Fibroblast of skin of right quadriceps (primary cell): ENCODE measurements at places on chromosomes 12 and 14.

GRCh38 chr12:6069437-6070093, 54.9 kb downstream of the VWF start:
- DNase-seq = peak; percentile 98

DNA sequence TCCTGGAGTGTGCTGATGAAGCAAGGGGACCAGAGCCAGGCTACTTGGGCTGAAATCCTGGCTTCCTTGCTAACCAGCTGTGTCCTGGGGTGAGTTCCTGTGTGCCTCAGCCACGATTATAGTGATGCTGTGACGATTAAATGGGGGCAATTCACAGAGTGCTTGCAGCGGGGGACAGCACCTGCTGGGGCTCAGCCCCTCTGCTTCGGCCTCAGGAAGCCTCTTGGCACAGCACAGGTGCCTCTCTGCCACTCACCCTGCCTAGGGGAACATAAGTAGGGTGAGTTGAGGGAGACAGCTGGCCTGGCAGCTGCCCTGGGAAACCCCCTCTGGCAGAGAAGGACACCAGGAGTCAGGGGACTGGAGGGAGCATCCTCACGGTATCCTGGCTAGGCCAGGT, 9.4 kb downstream of the KRT80 start:
- no peak for DNase-seq

- peak; percentile 66 for DNase-seq
Measured at GRCh38 chr12:50057000-50057841, at the start of gene ASIC1. TSS of gene ASIC1 (plus strand) at chr12:50057596. CDS start at chr12:50058767, 1,171 bp downstream.

GRCh38 chr14:69882116-69882864, 3.1 kb downstream of the SMOC1 start:
- DNase-seq = no peak

- peak; percentile 90 for DNase-seq
Measured at GRCh38 chr14:95519699-95520098, 3.2 kb upstream of the SYNE3 start.

GRCh38 chr14:56199095-56199981, 81.1 kb downstream of the PELI2 start:
- DNase-seq = peak; percentile 94

DNA sequence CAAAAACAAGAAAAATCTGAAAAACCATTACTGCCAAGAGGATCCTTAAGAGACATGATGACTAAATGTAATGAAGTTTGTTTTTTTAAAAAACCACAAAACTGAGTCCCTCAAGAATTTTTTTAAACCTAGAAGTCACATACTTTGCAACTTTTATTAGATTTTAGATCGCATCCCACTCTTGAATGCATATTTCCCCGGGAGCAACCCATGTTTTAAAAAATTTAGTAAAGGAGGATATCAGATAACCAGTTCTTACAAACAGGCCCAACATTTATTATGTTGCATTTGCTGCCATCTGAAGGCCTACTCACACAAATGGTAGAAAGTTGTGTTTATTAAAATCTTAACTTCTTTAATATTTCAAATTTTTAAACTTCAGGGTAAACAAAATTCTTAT, 44.3 kb upstream of the CCT2 start:
- peak; percentile 83 for DNase-seq

DNA sequence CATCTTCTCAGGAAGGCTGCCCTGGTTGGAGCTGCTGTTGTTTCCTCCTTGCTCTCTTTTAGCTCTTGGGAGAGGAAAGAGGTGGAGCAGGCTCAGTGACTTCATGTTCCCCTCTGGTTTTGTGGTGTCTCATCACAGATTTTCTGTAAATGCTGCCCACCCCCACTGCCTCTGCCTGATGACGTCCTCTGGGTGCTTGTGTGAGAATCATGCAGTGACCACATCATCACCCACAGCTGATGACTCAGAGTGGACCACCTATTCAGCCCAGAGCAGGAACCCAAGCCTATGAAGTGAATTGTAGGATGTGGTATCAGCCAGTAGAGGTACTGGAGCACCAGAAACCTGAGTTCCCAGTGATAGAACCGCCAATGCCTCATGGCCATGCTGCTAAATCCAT, at the start of gene GZMB:
TSS of gene GZMB (minus strand) at position 33 of the 400 bp plus-strand sequence. CDS start at position 3, 30 bp downstream.
- no peak for DNase-seq

GRCh38 chr12:92546635-92547348, 156.0 kb upstream of the PLEKHG7 start:
- DNase-seq = no peak

DNA sequence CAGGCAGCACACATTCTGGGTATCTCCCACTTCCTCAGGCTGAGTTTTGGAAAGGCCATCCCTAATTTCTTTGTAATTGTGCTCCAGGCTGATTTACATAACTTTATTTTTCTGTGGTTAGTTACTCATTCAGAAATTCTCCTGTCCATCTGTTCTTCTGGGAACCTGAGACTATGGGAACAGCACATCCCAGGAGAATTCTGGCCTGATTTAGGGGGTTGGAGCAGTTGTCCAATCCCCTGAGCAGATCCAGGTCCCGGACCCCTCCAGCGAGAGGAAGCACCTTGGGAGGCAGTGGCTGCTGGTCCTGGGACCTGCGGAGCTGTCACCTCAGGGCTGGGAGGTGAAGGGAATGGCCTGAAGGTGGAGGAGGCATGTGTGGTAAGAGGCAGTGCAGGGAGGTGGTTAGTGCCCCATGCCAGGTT, 40.4 kb downstream of the TSPAN9 start:
- peak; percentile 88 for DNase-seq

- DNase-seq = peak; percentile 83
Measured at GRCh38 chr12:90978117-90978770, 23.3 kb upstream of the CCER1 start.

DNA sequence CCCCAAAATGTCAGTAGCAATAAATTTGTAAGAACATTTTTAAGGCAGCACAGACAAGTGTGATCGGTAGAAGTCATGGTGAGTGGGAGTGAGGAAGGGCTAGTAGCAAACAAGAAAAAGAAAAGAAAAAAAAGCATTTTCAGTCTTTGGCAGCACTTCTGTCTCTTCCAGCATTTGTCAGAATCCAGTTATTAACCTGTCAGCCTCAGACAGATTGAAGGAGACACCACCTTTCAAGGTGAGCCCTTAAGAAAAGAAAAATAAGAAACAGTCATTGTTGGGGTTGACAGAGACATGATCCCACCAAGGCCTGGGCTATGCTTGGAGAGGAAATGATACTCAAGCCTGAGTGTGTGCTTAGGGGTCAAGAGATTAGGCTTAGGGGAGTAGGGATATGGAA, 947.4 kb downstream of the NRXN3 start:
- no peak for DNase-seq

DNA sequence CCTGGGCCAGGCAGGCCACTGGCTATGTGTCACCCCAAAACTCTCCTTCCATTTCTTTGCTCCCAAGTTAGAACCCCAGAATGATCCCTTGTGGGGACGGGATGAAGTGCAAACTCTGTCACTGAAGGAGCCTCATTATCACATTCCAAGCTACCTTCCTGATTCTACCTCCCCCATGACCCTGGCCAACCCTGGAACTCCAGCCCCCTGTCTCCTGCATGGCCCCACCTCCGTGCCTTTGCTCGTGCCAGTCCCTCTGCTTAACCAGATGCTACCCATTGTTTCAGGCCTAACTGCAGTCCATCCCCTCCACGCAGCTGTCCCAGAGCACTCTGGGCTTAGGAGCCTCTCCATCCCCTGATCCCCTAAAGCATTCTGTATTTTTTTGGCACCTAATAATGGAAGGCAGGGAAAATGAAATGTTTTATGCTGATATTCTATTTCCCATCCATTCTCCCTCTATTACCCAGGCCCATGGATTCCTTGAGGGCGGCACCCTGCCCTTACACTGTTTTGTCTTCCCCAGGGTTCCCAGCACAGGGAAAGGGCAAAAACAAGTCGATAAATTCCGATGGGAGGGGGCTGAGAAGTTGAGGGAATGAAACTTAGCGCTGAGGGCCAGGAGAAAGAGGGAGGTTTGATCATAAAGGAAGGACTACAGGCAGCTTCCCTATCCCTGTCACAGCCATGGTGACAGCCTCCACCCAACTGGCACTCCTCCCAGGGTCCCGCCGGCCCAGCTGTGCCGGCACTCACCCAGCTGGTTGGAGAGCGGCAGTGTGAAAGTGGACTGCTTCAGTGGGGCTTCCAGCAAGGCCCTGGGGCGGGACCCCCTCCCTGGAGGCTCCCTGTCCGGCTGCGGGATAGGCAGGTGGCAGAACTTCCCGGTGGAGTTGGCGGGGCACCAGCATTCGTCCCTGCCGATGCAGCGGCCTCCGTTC, 58.1 kb downstream of the ISCA2 start:
- DNase-seq = no peak

DNA sequence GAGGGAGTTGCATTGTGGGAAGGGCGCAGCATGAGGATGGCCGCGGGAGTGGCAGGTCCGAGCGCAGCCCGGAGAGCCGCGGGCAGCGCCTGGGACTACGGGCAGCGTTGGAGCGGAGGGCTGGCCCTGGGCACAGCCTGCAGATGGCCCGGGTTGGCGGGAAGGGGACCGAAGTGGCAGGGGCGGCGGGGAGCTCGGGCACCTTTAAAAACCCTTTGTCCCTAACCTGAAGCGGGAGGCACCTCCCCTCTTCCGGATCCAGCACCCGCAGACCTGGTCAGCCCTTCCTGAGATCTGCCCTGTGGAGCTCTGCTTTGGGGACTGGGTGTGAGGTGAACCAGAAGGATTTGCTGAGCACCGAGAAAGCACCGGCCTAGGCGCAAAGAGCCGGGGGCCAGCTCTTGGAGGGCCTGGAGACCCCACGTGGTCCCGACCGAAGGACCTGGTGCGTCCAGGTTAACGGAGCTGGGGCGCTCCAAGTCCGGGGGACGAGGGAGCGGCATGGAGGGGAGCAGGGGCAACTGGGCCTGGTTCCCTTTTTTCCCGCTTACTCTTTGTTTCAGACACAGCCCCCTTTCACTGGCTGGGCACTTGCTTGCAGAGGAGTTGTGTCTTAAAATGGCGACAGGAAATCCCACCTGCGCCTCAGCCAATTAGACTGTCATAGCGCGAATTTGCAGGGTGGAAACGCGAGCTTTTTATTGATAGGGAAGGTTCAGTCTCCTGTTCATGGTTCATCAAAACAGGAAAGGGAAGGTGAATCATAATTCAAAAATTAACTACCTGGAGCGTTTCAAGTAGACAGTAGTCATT, 792 bp upstream of the SLC38A1 start:
- DNase-seq = no peak

DNA sequence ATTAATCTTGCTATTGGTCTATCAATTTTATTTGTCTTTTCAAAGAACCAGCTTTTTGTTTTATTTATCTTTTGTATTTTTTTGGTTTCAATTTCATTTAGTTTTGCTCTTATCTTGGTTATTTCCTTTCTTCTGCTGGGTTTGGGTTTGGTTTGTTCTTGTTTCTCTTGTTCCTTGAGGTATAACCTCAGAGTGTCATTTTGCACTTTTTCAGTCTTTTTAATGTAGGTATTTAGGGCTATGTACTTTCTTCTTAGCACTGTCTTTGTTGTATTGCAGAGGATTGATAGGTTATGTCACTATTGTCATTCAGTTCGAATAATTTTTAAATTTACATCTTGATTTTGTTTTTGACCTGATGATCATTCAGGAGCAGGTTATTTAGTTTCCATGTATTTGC, 92.7 kb upstream of the DCD start:
- DNase-seq = no peak

GRCh38 chr12:131755305-131756113, 44.6 kb downstream of the SFSWAP start:
- peak; percentile 6 for DNase-seq

DNA sequence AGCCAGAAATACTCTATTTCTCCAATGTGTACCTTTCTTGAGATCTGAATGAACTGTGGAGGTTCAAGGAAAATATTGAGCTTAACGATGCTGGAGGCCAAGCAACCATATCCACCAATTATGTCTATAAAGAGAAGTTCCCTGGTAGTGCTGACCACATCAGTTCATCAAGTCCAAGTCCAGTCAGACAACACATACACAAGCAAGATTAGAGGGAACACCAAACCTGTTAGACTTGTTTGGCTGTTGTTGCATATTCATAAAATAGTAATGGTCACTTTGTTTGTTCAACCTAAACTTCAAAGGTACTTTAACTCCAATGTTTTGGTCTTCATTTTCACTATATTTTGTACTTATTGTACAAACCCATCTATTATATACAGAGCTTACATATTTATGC, 81.6 kb downstream of the LMO3 start:
- DNase-seq = no peak

- DNase-seq = no peak
Measured at GRCh38 chr14:93019970-93020369, 95.8 kb downstream of the ITPK1 start.

- DNase-seq = peak; percentile 64
Measured at GRCh38 chr14:54893151-54893760, 9.4 kb downstream of the GCH1 start.

GRCh38 chr12:122527478-122527944, 462 bp downstream of the KNTC1 start:
- DNase-seq = peak; percentile 10

- peak; percentile 72 for DNase-seq
Measured at GRCh38 chr14:104680806-104681688, 8.4 kb upstream of the INF2 start.

DNA sequence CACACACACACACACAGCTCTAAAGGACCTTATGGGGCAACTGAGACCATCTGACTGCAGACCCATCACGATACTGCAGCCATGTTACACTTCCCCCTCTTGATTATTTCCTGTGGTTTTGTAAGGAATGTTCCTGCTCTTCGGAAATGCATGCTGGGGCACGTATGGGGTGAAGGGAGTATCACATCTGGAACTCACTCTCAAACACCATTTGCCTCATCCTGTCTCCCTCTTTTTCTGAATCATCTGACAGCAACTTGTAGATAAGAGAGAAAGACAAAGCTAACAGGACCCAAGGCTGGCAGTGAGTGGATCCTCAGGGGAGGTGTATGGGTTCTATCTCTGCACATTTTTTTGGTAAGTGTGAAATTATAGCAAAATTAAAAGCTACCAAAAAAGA, 50.3 kb downstream of the RIMBP2 start:
- peak; percentile 2 for DNase-seq

GRCh38 chr14:49853158-49853477, 530 bp upstream of the NEMF start:
- DNase-seq = no peak

DNA sequence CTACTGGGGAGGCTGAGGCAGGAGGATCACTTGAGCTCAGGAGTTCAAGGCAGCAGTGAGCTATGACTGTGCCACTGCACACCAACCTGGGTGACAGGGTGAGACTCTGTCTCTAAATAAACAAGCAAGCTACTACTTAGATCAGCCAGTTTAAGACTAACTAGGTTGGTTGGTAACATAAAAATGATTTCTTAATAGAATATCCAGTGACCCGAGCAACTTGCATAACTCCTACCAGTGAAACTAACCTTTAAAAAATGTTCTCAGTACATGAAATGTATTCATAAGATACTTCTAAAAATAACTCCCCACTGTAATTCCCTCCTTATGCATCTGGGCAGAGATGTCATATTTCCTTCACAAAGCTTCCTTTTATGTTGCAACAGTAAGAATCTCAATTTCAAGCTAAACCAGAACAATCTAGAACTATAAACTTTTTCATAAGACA, 15.9 kb downstream of the TAOK3 start:
- DNase-seq = peak; percentile 89

DNA sequence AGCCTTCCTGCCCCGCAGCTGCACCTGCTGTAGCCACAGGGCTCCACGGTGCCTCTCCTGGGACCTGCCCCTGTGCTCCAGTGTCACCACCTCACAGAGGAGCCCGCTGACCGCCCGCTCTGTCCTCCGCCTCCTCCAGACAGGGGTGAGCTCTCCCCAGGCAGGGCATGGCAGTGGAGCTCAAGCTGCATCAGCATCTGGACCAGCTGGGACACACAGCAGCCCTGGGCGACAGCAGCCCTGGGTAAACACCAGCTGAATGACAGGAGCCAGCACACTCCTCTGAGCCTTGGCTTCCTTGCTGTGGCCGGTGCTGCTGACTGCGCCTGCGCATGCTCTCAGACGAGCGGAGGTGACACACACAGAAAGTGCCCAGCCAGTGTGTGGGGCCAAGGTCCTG, 22.0 kb downstream of the CHGA start:
- no peak for DNase-seq
